H4 (cell line): ENCODE measurements at places on chromosomes 3 and 15.

DNA sequence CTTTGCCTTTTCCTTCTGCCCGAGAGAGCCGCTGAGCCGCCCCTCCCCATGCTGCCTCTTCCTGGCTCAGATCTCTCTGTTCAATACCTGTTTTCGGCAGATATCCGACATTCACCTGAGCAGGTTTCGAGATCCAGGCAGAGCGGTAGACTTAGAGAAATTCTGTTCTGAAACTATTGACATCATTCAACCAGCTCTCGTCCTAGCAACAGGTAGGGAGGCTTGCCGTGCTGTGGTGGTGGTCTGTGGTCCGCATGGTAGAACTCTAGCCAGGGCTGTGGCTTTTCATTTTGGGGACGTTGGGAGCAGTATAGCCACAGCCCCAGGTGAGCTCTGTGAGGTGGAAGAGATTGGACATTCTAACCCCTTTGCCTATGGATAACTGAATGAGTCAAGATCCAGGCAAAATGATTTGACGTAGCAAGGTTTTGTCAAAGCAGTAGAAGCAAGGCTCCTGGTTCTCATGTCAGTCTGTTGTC is 810 bp downstream of the TMEM62 start:
- DNase-seq = no peak

DNA sequence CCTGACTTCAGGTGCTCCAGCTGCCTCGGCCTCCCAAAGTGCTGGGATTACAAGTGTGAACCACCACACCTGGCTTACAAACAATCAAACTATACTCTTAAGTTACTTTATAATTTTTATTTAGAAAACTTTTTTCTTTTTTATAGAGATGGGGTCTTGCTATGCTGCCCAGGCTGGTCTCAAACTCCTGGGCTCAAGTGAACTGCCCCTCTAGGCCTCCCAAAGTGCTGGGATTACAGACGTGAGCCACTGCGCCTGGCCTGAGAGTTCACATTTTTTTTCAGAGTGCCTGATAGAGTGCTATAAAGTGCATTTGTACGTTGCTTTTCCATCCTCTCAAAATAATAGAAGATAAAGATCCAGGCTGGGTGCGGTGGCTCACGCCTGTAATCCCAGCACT is 102.0 kb upstream of the TBL1XR1 start:
- no peak for DNase-seq

- peak; percentile 99 for DNase-seq
These were observed 11.2 kb downstream of the C3orf52 start for GRCh38 chr3:112097378-112097777.

- peak; percentile 78 for DNase-seq
These were observed 440.1 kb downstream of the GABRG3 start for GRCh38 chr15:27410996-27411605.
